ENCODE measurements at places on chromosomes 1 and 21.

- no peak for DNase-seq
Measured at GRCh38 chr1:38115226-38115625, 68.6 kb upstream of the POU3F1 start.

- no peak for DNase-seq
Measured at GRCh38 chr1:179917601-179918429, 35.7 kb downstream of the TOR1AIP1 start.

- no peak for DNase-seq
Measured at GRCh38 chr1:50724626-50725286, 235.3 kb downstream of the FAF1 start.

DNA sequence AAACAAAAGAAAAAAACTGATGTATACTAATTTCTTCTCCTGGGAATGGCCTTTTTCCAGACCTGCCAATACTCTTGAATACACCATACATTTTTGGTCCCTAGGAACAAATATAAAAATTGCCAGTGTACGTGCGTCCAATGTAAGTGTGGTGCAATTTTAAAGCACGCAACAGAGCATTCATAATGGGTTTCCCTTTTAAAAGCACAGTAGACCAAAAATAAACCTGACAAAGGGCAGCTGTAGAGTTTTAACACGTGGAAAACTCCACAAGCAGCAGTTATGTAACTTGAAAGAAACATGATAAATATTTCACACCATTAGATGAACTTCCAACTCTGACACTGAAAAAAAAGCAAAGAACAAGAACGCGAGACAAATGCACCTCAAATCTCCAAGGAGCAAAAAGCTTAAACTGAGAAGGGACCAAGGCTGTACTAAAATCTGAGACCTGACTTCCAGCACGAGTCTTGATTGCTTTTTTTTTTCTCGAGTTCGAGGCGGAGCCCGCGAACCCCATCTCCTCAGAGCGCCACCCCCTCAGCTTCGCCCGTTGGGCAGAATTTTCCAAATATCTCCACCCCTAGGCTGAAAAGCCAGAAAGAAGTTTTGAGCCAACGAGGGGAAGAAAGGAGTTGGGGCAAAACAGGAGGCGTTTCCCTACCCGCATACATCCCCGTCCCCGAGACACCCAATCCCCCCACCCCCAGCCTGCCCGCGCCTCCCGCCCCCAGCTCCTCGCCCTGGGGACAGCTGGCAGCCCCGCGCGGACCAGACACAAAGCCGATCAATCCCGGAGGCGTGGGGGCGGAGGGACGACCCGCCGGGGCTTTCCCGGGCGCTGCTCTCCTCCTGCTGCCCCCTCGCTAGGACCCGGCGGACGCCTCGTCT lies at the start of gene JAM2:
TSS of gene JAM2 (plus strand) at position 599 of the 891 bp plus-strand sequence. CDS start 564 bp downstream, outside the sequence.
- DNase-seq, result no peak

DNA sequence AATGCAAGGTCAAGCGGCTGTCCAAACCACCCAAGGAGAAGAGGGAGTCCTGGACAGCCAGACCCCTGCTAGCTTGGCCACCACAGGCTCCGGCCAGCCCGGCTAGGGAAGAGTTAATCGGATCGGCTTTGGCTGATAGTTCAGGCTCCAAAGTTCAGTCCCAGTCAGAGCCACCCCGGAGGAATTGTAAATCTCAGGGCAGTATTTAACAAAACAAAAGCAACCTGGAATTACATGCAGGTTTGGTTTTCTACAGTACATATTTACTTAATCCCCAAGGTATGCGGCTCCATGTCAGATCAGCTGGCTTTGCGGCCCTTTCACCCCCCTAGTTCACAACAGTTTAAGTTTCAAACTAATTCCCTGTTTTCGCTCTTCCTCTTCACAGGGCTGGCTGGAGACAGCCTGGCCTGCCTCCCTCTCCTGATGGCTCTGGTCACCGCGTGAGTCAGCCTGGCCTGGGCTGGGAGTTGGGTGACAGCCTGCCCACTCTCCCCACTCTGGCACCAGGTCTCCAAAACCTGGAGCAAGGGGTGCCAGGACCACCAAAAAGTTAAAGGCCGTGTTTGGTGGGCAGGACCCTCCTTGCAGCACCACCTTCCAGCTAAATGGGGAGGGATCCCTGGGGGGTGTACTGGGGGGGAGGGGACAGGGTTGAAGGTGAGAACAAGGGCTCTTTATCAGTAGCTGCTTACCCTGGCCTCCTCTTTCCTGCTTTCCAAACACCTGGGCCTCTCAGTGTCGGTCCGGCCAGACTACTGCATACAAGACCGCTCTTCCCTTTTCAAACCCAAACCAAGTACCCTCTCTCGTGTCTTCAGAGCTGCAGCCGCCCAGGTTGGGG lies 1.9 kb downstream of the DHRS3 start:
- DNase-seq, result no peak

GRCh38 chr21:43911015-43911934 lies 46.3 kb downstream of the AGPAT3 start:
- no peak for DNase-seq

DNA sequence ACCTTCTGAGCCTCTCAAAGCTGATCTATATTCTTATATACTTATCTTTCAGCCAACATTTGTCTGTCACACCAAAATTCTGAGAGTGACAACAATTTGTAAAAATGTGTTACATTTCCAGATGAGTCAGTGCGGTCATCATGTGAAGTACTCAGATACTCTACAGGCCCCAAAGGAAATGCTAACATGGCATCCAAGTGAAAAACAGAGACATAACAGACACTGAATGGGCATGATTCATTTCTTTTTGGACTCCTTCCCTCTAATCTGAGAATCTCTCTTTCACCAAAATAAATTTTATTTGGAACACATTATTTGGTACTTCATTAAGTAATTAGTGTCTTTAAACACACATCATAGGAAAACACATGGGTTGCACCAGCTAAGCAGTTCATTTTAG lies 96.6 kb downstream of the SLC44A5 start:
- no peak for DNase-seq

All from NCI-H524 treated with DMSO at 0.1 percent for 48 hours (cell line).